ENCODE measurements at places on chromosomes 2 and 18. TPM values are rescaled to one million over a fixed set of nuclear protein-coding genes. Genes with fewer than 3 reads are reported as not detected.

The APOB gene
- total RNA-seq, result 0.23 TPM

The NEB gene
- total RNA-seq, result 0.21 TPM

The TTN gene
- under 0.01 TPM for total RNA-seq

The LOXL3 gene
- 0.64 TPM for total RNA-seq

The CIB4 gene
- 0.50 TPM for total RNA-seq

The PPP4R3B gene
- total RNA-seq, result 27.1 TPM

The OTX1 gene
- total RNA-seq, result 1.8 TPM

The HADHB gene
- total RNA-seq, result 84.7 TPM

The COL3A1 gene
- 0.15 TPM for total RNA-seq
